Esophagus squamous epithelium (tissue), 5 donors: ENCODE measurements at places on chromosomes 4 and X.
A peak's percentile ranks its signal among the peaks of the same experiment; 100 is the strongest.

- DNase-seq = no peak
- no peaks in the 10 kb centered on the region for H3K36me3 ChIP-seq
- H3K4me3 ChIP-seq = peak overlapping the region; percentile 100
- H3K27me3 ChIP-seq = peaks cover 15% of the 10 kb centered on the region
- H3K27ac ChIP-seq = peak overlapping the region; percentile 98
- H3K4me1 ChIP-seq = peaks cover 36% of the 10 kb centered on the region
Observed at GRCh38 chr4:780716-781492, 45.0 kb downstream of the CPLX1 start.

GRCh38 chrX:18886005-18886343 lies 97.9 kb downstream of the PHKA2 start:
- peaks cover 12% of the 10 kb centered on the region for H3K4me1 ChIP-seq
- peak overlapping the region; percentile 82 for H3K27ac ChIP-seq
- H3K4me3 ChIP-seq = peak overlapping the region; percentile 38
- DNase-seq = no peak
- H3K27me3 ChIP-seq = no peaks in the 10 kb centered on the region

- H3K4me1 ChIP-seq = peaks cover 14% of the 10 kb centered on the region
- no peak overlapping the region for H3K27ac ChIP-seq
- H3K27me3 ChIP-seq = no peaks in the 10 kb centered on the region
- H3K36me3 ChIP-seq = no peaks in the 10 kb centered on the region
- DNase-seq = no peak
- H3K4me3 ChIP-seq = no peak overlapping the region
Observed at GRCh38 chr4:189124149-189124758, 816.4 kb upstream of the FRG1 start.

GRCh38 chr4:184475096-184475461 lies 729 bp upstream of the IRF2 start:
- DNase-seq = peak; percentile 7
- H3K27me3 ChIP-seq = no peaks in the 10 kb centered on the region
- no peaks in the 10 kb centered on the region for H3K36me3 ChIP-seq
- H3K27ac ChIP-seq = peak overlapping the region; percentile 97

DNA sequence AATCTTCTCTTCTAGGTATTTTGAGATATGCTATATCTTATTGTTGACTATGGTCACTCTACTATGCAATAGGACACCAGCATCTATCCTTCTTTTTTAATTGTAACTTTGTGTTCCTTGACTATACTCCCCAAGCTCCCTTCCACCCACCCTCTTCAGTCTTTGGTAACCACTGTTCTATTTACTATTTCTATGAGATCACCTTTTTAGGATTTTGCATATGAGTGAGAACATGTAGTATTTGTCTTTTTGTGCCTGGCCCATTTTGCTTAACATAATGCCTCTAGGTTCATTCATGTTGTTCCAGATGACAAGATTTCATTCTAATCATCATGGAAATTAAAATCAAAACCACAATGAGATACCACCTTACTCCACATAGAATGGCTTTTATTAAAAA lies 63.3 kb upstream of the BANK1 start:
- H3K27me3 ChIP-seq = no peaks in the 10 kb centered on the region
- H3K27ac ChIP-seq = no peak overlapping the region
- no peak overlapping the region for H3K4me3 ChIP-seq
- no peaks in the 10 kb centered on the region for H3K36me3 ChIP-seq

DNA sequence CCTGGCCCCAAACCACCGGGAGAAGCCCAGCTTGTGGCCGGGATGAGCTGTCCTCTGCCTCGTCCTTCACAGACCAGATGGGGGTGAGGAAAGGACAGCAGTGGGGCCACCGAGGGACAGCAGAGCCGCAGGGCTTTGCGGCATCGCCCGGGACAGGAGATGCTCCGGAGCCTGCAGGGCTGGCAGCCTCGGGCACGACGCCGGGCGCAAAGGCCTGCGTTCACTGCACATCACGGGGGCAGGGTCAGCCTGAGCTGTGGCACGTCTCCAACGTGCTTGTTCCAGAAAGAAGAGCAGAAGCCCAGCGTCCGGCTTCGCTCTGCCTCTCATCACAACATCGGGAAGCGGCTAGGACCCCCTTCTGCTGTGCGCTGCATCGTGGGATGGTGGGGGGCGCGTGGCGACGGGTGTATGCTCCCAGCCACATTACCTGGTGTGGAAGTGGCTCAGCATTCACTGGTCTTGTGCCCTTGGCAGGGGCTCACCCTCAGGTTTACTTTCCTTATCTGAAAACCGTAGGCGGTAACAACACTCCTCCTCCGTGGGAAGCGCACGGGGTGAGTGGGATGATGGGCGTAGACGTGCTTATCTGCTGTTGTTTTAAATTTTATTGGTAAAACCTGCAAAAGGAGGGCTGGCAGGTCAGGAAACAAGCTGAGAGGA lies 7.4 kb downstream of the TADA2B start:
- no peak overlapping the region for H3K27ac ChIP-seq
- no peaks in the 10 kb centered on the region for H3K27me3 ChIP-seq
- H3K4me1 ChIP-seq = peaks cover 17% of the 10 kb centered on the region
- H3K4me3 ChIP-seq = no peak overlapping the region
- H3K36me3 ChIP-seq = peaks cover 67% of the 10 kb centered on the region
